ENCODE measurements at places on chromosomes 12 and 14.

DNA sequence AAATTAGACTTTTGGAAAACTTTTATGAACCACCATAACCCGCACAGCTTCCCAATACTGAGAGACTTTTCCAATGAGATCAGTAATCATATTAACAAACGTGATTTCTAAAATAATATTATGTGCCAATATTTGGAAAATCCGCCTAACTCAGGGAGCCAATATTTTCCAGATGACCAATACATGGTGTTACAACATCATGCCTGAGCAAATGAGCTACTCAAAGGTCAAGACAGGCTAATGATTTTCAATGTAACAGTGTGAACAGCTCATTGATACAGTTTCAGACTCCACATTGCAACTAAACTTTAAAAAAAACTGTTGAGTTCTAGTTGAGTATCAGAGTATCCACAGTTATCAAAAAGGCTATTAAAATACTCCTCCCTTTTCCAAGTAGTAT is 46.8 kb downstream of the RNF34 start:
- no peak for DNase-seq

DNA sequence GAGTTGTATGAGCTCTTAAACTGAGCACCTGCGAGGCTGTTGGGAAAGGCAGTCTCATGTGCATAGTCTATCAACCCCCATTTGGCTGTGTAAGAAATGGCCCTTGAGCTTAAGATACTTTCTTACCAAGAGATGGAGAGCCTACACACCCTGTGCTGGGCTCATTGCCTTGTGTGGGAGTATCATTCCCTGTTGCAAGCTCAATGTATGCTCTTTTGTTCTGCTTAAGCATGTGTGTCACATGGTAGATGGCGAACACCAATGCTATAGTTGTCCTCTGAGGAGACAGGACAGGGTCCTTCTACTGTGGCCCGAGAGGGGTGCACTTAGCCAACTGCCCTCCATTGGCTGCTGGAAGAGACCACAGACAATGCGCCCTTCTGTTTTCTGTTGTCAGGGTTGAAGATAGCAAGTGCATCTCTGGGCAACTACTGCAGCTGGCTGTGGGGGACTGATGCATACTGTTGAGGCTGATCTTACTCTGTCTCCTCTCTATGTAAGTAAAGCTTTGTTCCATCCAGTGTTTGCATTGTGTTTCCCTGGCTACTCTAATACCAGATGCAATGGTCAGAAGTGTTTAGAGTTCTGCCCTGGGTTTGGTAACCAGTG is 79.5 kb downstream of the PTPRB start:
- DNase-seq, result no peak

- no peak for DNase-seq
These were observed 88.7 kb downstream of the BCL11B start for GRCh38 chr14:99183311-99183710.

- DNase-seq, result no peak
These were observed 29.2 kb downstream of the GALNT16 start for GRCh38 chr14:69288956-69289705.

GRCh38 chr14:65019944-65020566 is 33.4 kb downstream of the FNTB start:
- DNase-seq, result peak; percentile 56

- no peak for DNase-seq
These were observed 14.2 kb downstream of the RPS6KL1 start for GRCh38 chr14:74908861-74909341.

DNA sequence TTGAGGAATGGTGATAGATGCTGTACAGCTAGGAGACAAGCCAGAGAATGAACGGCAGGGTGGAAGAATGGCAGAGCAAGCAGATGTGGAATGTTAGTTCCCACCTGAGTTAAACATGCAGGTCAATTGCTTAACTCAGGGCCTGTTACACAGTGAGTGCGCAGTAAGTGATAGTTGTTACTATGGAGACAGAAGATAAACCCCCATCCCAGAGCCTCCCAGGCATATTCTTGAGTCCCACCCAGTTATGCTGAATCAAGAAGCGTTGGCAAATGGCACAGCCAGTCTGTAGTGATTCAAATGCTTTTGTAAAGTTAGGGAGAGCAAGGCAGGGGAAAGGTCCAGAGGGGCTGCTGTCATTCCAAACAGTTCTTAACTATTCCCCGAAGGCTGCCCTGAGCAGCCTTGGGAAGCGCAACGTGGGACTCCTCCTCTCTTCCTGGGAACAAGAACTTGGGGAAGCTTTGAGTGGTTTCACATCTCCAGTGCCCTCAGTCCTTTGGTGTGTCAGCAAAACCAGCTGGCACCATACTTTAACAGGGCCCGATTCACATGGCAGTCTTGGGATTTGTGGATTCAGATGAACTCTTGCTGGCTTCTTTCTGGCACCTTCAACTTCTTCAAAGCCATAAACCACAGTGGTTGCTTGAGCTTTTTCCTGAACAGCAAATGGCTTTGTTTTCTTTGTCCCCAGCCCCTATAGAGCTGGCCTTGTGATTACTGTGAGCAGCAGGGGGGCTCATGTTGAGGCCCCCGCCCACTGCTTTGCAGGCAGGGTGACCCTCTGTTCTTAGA is 66.4 kb downstream of the PPM1A start:
- peak; percentile 31 for DNase-seq

Data from NCI-H146 (cell line).